ENCODE measurements at places on chromosomes 6 and 20.

DNA sequence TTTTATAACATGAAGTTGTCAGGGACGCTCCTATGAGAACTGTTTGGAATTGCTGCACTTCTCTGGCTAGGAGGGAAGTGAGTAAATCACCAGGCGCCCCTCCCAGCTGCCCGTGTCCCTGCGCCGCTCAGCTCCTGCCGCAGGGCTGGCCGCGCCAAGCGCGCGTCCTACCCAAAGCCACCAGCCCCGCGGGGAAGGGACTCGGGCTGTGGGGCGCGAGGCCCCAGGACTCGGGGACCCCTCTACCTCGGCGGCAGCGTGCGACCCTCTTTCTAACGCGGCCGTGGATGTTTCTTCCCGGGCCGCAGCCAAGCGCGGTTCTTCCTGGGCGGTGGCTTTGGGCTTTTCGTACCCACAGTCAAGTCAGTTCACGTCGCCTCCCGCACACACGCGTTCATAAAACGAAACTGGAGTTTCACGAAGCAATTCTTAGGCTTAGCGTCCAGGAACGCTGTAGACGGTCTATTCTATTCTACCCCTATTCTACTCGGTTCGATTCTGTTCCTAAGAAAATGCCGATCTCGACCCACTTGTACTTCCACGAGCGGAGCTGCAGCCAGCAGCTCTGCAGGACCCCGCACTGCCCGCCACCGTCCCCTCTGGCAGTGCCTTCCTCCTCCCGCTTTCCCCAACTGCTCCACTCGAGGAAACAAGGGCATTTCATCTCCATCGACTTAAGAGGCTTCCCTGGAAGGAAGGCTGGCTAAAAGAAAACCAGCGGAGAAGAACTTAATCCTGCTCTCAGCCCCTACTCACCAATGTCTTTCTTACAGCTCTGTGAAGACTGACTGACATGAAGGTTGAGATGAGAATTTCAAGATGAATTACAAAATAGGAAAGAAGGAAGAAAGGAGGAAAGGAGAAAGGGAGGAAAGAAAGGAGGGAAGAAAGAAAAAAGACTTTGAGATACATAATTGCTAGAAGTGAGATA lies 15.4 kb downstream of the FOXC1 start:
- H3K36me3 ChIP-seq: peaks cover 17% of the 10 kb centered on the region
- H3K27ac ChIP-seq: no peak overlapping the region
- H3K27me3 ChIP-seq: peaks cover 83% of the 10 kb centered on the region
- no peak for DNase-seq

DNA sequence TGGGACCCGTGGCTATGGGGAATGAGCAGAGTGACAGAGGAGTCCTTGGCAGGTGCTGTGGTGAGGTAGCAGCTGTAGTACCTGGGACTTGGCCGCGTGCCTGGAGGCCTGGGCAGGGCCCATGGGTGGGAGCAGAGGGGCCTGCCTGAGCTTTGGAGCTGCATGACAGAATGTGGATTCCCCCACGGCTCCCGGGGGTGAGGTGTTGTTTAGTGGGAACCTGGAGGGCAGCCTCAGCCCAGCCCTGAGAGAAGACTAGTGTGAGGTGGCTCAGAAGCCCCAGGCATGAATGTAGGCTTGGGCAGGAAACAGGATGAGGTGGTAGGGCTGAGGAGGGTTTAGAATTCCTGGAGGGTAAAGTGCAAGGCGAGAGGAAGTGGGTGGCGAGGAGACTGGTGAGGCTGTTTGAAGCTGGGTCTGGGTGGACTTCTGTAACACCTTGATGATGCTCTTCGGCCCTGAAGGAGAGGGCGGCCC lies 86.5 kb upstream of the SCP2D1 start:
- no peaks in the 10 kb centered on the region for H3K36me3 ChIP-seq
- no peak for DNase-seq
- H3K27ac ChIP-seq: no peak overlapping the region
- H3K4me1 ChIP-seq: peaks cover 27% of the 10 kb centered on the region
- no peak overlapping the region for H3K4me3 ChIP-seq

GRCh38 chr6:11121851-11122250 lies 10.3 kb upstream of the ERVFRD-1 start:
- no peak for DNase-seq
- H3K4me3 ChIP-seq: no peak overlapping the region
- peaks cover 22% of the 10 kb centered on the region for H3K4me1 ChIP-seq
- peaks cover 20% of the 10 kb centered on the region for H3K36me3 ChIP-seq
- no peaks in the 10 kb centered on the region for H3K27me3 ChIP-seq
- H3K27ac ChIP-seq: no peak overlapping the region

DNA sequence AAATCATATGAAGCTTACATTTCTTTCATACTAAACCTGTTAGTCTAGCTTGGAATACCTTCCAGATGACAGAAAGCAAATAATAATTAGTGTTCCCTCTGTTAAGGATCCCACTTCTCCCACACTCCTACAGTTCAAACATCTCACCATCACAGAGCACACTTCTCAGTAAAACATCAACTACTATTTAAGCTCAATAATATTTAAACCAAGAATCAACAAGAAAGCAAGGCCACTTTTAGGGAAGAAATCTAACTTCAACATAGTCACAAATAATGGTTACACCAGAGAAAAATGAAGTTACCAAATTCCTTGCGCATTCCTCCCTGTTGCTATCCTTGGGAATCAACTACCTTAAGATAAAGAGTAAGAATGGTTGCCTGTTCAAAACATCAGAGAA lies 1.6 kb downstream of the SNX14 start:
- H3K27ac ChIP-seq: peak overlapping the region; percentile 83
- DNase-seq: no peak
- H3K4me1 ChIP-seq: peaks cover 57% of the 10 kb centered on the region
- no peaks in the 10 kb centered on the region for H3K27me3 ChIP-seq
- peaks cover 52% of the 10 kb centered on the region for H3K36me3 ChIP-seq

DNA sequence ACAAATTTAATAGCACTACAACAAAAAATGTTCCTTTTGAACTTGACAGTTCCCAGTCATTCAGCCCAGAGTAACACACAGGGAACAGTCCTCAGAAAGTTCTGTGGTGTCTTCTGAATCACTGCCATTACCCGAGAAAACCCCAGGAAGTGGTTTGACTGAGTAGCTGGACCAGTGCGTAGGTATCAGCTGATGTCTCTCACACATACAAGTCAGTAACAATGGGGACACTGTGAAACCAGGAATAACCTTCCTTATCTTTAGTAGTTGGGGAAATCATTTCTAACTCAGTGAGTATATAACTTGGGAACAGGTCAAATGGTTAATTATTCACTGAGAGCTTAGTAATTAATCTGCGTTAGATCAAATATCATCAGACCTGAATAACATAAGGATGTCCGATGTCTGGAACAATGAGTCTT lies 73.1 kb downstream of the HIVEP2 start:
- peak overlapping the region; percentile 62 for H3K4me3 ChIP-seq
- peaks cover 87% of the 10 kb centered on the region for H3K4me1 ChIP-seq
- DNase-seq: no peak

- no peaks in the 10 kb centered on the region for H3K27me3 ChIP-seq
- no peak overlapping the region for H3K4me3 ChIP-seq
- no peak overlapping the region for H3K27ac ChIP-seq
- no peaks in the 10 kb centered on the region for H3K4me1 ChIP-seq
- H3K36me3 ChIP-seq: no peaks in the 10 kb centered on the region
- DNase-seq: no peak
These were observed 259.6 kb downstream of the BCKDHB start for GRCh38 chr6:80366051-80366450.

DNA sequence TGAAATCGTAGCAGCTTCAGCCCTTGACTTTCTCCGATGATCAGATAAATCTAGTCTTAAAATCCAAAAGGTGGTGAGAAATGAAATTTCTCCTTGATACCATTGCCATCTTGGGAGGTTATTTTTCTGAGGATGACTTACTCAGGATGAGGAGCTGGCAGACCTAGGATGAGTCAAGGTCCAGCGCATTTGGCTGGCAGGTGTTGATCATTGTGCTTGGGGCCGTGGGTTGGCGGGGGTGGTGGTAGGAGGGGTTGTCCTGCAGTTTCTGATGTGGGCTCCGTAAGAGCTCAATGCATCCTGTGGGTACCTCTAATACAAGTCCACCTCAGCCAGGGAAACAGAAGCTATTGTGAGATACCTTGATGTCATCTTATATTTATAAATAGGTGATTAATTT lies 148.3 kb upstream of the SCGN start:
- no peak for DNase-seq
- H3K4me1 ChIP-seq: no peaks in the 10 kb centered on the region
- no peaks in the 10 kb centered on the region for H3K27me3 ChIP-seq
- H3K36me3 ChIP-seq: no peaks in the 10 kb centered on the region
- no peak overlapping the region for H3K4me3 ChIP-seq

DNA sequence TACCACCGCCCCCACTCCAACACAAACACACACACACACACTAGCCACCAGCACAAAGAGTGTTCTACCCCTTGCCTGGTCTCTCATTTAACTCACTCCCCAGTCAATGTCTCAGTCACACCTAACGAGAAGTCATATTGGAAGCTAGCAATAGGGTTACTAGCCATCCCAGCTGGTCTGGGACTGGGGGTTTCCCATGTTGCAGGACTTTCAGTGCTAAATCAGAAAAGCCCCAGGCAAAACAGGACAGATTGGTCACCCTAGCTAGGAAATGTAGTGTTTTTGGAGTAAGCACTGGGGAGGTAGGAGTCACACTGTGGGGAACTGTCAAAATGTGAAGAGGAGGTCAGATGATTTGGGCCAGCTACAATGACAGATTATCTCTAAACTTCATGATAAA lies 158.1 kb downstream of the UNC5CL start:
- H3K4me1 ChIP-seq: peaks cover 11% of the 10 kb centered on the region
- no peaks in the 10 kb centered on the region for H3K36me3 ChIP-seq
- peaks cover 36% of the 10 kb centered on the region for H3K27me3 ChIP-seq
- no peak for DNase-seq

DNA sequence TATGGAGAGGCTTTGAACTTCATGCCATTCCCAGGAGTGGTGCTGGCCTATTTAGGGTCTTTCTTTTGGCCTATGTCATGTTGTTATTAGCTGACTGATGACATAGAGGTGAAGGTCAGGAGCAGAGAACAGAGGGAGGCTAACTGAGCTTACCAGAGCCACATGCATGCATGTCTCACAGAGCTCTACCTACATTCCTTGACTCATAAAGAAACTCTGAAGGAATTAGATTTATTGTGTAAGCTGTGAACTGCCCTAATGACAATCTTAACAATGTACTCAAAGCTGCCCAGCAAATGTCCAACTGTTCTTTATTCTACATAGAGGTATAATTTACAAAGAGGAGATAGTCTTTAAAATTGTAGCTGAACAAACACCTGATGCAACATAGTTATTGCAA lies 192.7 kb upstream of the CNR1 start:
- H3K27ac ChIP-seq: no peak overlapping the region
- no peak overlapping the region for H3K4me3 ChIP-seq
- no peak for DNase-seq
- H3K36me3 ChIP-seq: no peaks in the 10 kb centered on the region
- H3K4me1 ChIP-seq: no peaks in the 10 kb centered on the region

DNA sequence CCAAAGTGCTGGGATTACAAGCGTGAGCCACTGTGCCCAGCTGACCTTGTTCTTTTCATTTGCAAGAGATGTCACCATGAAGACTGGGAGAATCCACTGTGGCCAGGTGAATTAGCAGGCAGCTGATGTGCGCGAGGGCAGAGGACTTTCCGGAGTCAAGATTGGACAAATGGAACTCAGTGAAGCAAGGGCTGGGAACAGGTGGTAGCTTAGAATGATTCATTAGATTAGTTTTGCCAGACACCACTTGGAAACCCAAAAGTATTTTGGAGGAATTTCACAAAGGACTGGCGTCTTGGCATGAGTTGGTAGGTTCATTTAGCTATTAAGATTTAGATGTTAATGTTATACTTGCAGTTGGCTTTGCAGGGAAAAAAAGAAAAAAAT lies 4.7 kb upstream of the AKAP7 start:
- no peak overlapping the region for H3K27ac ChIP-seq
- no peak overlapping the region for H3K4me3 ChIP-seq
- H3K4me1 ChIP-seq: peaks cover 7% of the 10 kb centered on the region
- no peaks in the 10 kb centered on the region for H3K36me3 ChIP-seq
- H3K27me3 ChIP-seq: peaks cover 4% of the 10 kb centered on the region
- DNase-seq: no peak

GRCh38 chr6:93213028-93213427 lies 206.3 kb downstream of the EPHA7 start:
- no peak overlapping the region for H3K4me3 ChIP-seq
- no peaks in the 10 kb centered on the region for H3K27me3 ChIP-seq
- DNase-seq: no peak
- H3K4me1 ChIP-seq: no peaks in the 10 kb centered on the region
- H3K36me3 ChIP-seq: no peaks in the 10 kb centered on the region
- H3K27ac ChIP-seq: no peak overlapping the region

DNA sequence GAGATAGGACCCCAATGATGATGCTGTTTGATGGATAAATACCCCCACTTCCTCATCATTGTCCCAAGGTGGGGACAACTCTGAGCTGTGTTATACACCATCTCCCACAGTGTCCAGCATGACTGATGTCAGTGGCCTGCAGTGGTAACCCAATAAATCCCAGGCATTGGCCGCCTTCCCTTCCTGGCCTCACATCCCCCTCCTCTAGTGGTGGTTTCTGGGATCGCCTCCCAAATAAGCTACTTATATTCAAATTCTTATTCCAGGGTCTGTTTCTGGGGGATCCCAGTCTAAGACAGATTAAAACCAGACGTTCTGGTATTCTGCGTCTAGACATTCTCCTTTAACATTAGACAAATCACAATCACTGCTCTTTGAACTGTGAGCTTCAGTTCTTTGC lies 90.6 kb downstream of the SCP2D1 start:
- no peak overlapping the region for H3K4me3 ChIP-seq
- no peaks in the 10 kb centered on the region for H3K36me3 ChIP-seq
- no peak for DNase-seq

DNA sequence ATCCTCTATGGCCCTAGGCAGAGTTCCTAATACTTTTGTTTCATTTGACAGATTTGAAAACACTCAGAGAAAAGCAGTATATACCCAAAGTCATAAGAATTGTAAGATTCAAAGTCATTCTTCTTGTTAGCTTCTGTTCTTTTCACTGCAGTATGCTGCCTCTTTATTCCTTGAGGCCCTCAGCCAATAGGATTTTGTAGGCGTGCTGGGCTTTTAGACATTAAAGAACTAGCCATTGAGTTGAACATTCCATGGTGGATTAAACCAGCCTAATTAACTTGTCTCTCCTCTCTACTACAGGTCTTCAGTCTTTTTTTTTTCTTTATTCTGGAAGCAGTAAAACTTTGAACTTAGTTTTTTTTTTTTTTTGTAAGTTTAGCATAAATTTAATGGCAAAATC lies 186.3 kb downstream of the PLCB4 start:
- no peaks in the 10 kb centered on the region for H3K36me3 ChIP-seq
- no peaks in the 10 kb centered on the region for H3K4me1 ChIP-seq
- no peak for DNase-seq
- no peak overlapping the region for H3K27ac ChIP-seq
- no peaks in the 10 kb centered on the region for H3K27me3 ChIP-seq

- H3K27me3 ChIP-seq: no peaks in the 10 kb centered on the region
- DNase-seq: no peak
- no peak overlapping the region for H3K27ac ChIP-seq
These were observed 15.3 kb downstream of the TCFL5 start for GRCh38 chr20:62846166-62846890.

GRCh38 chr20:61980647-61981583 lies 84.8 kb downstream of the TAF4 start:
- peak overlapping the region; percentile 24 for H3K27ac ChIP-seq
- H3K27me3 ChIP-seq: no peaks in the 10 kb centered on the region
- no peak overlapping the region for H3K4me3 ChIP-seq
- peaks cover 18% of the 10 kb centered on the region for H3K4me1 ChIP-seq
